ENCODE measurements at places on chromosomes 3 and 15.
A peak's percentile ranks its signal among the peaks of the same experiment; 100 is the strongest.

- DNase-seq: no peak
Observed at GRCh38 chr3:167882057-167882667, 146.6 kb downstream of the SERPINI1 start.

- no peak for DNase-seq
Observed at GRCh38 chr15:100095541-100096247, 246.1 kb downstream of the ADAMTS17 start.

DNA sequence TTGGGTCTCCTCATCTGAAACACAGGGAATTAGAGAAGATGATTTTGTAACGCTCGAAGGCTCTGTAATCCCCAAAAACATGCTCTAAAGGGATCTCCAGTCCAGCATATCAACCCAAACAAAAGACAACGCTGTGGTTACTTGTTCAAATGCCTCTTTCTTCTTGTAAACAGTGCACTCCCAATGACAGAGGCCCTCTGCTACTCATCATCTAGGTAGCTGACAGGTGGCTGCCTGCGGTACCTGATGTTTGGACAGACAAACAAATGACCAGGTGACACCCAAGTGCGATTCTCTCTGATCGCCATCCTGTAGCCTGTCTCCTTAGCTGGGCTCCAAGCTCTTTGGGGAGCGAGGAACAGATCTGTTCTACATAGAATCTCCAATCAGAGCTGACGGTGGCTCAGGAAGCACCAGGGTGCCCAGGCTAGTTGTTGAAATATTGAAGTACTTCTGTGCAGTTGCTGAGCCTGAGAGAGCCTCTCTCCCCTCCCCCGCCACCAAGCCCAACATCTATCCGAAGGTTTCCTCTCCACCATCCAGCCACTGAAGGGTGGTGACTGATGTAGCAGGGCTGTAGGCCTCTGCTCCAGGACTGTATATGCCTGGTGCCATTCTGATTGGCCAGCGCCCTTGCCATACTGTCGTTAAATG is 238.7 kb downstream of the XXYLT1 start:
- no peak for DNase-seq

GRCh38 chr3:101383156-101383575 is 62.8 kb upstream of the IMPG2 start:
- peak; percentile 22 for DNase-seq

DNA sequence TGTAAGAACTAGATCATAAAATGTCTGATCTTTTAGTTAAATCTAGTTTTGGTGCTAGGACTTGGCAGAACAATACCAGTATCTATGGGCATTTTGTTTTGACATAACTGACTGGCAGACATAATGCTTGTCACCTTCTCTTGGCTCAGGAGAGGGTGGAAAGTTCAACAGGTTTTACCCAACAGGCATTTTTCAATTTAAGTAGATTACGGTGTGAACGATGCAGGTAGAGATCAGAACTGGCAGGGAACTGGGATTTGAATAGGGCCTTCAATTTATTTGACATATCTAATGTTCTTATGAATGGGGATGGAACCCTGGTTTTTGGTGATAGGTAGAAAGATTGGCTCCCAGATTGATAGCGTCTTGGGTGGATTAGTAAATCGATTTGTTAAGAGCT is 351.0 kb downstream of the FEZF2 start:
- no peak for DNase-seq

- DNase-seq: no peak
Observed at GRCh38 chr3:23619705-23620637, 185.8 kb upstream of the UBE2E1 start.

- DNase-seq: no peak
Observed at GRCh38 chr15:89203705-89204273, 17.6 kb downstream of the RLBP1 start.

- DNase-seq: no peak
Observed at GRCh38 chr3:56322862-56323261, 145.4 kb downstream of the ERC2 start.

DNA sequence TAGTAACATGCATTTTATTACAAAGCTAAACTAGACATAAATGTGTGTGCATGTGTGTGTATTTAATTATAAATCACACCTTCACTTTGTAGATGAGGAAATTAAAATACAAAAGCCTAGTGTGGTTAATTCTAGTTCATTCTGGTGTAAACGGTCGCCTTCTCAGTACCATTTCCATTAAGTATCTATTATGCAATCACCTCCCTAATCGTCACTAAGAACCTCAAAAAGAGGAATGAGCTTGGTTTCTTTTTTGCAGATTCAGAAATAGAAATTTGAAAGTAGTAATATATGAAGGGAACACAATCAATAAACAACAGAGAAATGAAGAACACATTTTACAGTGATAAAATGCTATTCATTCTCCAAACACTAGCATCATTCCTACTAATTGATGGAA is 233.2 kb downstream of the ZBBX start:
- no peak for DNase-seq

GRCh38 chr3:176037636-176038035 is 1159.6 kb downstream of the TBL1XR1 start:
- DNase-seq: no peak

DNA sequence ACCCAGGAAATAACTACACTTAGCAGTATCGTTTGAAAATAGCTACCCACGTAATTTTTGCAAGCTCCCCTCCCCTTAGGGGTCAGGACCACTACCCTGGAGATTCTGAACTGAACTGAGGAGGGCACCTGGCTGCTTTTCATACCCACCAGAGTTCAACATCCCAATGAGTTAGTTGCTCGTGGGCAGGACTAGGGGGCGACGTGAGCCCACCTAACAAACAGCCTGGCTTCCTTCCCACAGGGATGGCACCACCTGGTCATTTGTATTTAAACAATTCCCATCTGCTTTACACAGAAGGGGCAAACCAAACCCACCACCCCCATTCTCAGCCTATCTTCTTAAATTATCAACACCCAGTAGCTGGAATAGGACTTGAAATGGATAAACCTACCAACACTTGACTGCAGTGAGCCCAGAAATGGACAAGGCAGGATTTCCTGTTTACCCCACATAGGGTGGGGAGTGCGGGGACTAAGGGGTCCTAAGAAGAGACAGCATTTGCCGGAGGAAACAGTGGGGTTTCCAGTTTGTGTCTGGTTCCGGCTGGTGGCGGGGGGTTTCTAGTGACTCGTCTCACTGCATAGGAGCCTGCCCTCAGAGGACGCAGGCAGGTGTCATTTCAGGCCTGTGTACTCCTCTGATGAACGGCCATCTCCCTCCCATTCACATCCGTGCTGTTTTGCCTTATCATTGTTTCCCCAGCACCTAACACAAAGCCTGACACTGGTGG is 11.6 kb upstream of the VGLL4 start:
- DNase-seq: no peak

- no peak for DNase-seq
Observed at GRCh38 chr3:147680837-147681483, 271.8 kb downstream of the ZIC1 start.

DNA sequence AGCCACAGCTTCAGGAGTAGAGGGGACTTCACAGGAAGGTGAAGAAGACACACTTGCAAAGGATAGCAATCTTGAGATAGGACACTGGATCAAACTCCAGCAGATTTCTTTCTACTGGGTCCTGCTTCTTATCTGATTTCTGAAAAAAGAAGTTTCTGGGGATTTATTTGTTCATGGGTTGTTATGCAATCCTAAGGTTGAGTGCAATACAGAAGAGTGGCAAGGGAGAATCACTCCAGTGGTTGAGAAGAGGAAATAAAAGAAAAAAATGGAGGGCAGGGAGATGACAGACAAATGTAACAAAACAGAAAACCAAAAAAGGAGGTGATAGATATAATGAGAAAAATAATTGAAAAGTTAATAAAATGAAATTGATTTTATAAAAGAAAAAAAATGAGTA is 858.3 kb downstream of the TUSC7 start:
- no peak for DNase-seq

DNA sequence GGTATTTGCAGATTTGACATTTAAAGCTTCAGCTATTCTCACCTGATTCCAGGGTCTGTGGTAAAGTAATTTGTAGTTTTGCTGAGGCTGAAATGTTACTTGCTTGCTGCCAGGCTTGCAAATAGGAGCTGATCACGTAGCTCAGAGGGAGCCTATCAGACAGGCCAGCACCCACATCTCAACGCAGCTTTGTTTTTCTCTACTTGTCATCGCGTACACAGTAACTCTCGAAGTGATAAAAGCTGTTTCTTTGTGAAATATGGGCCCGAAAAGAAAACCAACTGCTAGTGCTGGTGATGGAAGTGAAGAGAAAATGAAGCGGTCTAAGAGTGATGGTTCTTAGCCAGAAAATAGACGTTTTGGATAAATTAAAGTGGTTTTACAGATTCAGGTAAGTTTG is 23.4 kb downstream of the RAB5A start:
- no peak for DNase-seq

- DNase-seq: no peak
Observed at GRCh38 chr15:57221134-57221533, 155.2 kb upstream of the CGNL1 start.

DNA sequence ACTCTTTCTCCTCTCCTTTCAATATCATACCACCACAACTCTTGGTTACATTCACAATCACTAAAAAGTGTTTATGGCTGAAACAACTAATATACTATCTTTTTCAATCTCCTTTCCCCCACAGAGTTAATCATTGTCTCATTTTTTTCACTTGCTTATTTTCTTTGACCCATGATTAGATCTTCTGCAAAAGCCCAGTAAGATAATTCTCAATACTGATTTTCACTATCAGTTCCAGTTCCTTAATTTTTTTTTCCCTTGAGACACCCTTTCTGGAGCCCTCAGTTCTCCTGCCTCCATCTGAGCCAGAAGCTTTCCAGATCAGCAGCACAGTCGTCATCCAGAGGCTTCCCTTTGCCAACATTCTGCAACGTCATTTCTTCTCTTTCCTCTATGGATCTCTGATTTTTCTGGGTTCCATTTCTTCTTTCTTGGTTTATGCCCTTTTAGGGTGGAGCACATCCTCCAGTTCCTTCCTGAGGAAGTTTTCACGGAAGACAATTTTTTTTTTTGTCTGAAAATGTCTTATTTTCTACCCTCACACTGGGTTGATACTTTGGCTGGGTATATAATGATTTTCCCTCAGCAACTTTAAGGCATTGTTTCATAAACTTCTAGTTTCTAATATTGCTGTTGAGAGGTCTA is 88.7 kb upstream of the C15orf39 start:
- no peak for DNase-seq

DNA sequence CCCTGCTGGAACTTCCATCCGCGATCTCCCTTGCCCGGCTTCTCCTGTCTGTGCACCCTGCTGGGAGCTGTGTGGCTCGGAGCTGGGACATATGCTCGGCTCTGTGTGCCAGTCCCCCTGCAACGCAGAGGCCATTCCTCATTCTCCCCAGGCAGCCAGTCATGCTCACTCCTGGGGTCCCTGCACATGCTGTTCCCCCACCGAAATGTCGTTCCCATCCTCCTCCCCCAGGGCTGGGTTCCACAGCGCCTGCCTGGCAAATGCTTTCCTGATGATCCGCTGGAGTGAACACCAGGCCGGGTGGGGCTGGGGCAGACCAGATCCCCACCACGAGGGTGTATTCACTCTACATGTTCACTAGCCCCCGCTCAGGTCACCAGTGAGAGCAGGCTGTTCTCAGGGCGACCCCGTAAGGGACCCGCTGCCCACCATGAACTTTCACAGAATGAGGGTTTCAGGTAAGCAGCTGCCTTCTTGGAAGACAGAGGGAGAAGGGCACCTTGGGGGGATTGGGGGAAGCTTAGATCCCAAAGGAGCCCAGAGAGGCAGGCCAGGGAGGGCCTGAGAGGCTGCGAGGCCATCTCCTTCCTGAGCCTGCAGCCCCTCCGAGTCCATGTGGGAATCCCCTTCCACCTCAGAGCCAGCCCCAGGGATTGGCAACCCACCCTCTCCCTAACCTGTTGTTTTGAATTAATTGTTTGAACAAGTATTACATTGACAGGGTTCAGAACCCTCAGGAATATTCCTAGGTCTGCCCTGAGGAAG is 88.7 kb upstream of the IQSEC1 start:
- DNase-seq: no peak

DNA sequence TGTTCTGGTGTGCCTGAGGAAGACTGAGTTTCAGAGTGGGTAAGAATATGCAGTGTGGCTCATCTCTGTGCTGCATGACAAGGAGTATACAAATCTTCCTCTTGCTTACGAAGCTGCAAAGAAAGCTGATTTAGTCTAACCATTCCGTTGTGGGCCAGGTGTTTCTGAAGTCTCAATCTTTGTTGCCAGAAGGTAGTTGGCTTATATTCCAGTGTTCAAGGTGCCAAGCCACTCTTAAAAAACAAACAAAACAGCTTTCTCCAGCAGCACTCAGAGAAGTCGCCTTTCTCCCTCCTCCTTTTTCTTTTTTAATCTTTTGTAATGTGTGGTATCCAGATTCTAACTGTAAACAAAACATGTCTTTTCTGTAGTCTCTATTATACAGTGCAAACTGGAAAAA is 872.4 kb downstream of the NAALADL2 start:
- DNase-seq: no peak

DNA sequence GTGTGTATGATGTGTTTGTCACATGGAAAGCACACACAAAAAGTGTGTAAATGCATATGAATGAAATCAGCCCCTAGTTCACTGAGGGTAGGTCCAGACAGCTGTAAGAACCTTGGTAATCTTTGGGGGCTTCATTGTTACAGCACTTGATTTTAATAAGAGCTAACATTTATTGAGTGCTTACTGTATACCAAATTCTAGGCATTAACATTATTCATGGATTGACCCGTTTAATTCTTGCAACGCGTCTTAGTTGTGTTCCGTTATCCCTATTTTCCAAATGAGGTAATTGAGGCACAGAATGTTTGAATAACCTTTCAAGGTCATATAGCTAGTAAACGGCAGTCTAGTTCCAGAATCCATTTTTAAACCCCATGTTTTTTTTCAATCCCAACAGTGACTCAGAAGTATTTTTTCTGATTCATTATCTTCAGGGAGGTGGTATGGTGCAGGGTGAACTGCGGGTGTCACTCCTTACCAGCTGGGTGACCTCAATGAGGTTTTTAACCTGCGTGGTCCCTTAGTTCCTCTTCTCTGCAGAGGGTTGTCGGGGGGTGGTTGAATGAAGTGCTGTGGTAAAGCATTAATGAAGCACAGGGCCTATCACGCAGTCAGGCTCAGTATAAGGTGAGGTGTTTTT is 14.2 kb downstream of the RAB8B start:
- DNase-seq: no peak

- DNase-seq: no peak
Observed at GRCh38 chr3:48186631-48187300, 1.5 kb downstream of the CDC25A start.

DNA sequence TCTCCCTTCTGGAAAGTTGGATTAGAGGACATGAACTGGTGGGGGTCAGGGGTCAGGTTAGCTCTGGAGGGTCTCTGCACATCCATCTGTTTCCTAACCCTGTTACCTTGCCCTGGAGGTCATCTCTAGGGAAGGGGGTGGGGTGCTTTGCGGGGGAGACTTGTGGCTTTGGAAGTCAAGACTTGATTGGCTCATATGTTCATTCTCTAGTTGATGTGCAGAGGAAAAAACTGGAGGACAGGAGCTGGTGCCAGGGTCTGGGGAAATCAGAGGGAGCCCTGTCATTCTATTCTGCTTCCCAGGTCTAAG is 42.9 kb upstream of the ROPN1 start:
- DNase-seq: no peak

DNA sequence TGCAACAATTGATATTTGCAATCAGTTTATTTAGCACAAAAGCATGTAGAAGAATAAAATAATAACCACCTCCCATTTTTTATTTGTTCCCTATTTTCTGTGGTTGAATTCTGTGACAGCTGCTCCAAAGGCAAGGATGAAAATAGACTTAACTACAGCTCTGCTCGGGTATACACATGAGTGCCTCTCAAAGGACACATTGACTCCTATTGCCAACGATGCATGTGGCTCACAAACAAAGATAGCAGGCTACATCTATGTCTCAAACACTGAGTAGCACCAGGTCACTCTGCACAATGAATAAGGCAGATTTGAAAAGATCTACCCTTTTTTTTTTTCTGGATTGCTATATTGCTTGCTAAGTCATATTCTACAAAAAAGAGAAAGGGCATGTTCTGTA is 612.9 kb downstream of the ROBO1 start:
- no peak for DNase-seq
